A549 treated with GW870086 at 1 μM for 4 hours (cell line): ENCODE measurements at places on chromosomes 12 and 14. TPM values are rescaled to one million over a fixed set of nuclear protein-coding genes. Genes with fewer than 3 reads are reported as not detected.

The HELB gene
- 0.87 to 1.6 TPM (median 1.4 TPM) in 5 replicates for total RNA-seq

The TRAF3 gene
- total RNA-seq: 15.3 to 21.9 TPM (median 21.2 TPM) in 5 replicates

The GPRC5D gene
- total RNA-seq: 0.22 TPM in 1 of 5 replicates, not detected in the others

The REC8 gene
- total RNA-seq: 3.5 to 5.5 TPM (median 5.2 TPM) in 5 replicates

The NDRG2 gene
- total RNA-seq: 2.5 to 3.3 TPM (median 2.7 TPM) in 5 replicates

The RDH12 gene
- not detected in 5 replicates for total RNA-seq

The SLC5A8 gene
- total RNA-seq: not detected in 5 replicates

The PAPOLA gene
- 81.2 to 102 TPM (median 84.3 TPM) in 5 replicates for total RNA-seq

The WDR20 gene
- total RNA-seq: 20.1 to 23.4 TPM (median 22.4 TPM) in 5 replicates

The TAS2R14 gene
- total RNA-seq: 0.43 to 0.61 TPM (median 0.56 TPM) in 5 replicates

The ACADS gene
- 10.1 to 11.3 TPM (median 10.5 TPM) in 5 replicates for total RNA-seq

The AQP6 gene
- not detected in 5 replicates for total RNA-seq

The ZDHHC22 gene
- total RNA-seq: 0.18 to 0.35 TPM (median 0.23 TPM) in 5 replicates

The MMP19 gene
- 0.16 to 0.49 TPM (median 0.32 TPM) in 5 replicates for total RNA-seq

The CFAP54 gene
- total RNA-seq: 0.79 to 1.4 TPM (median 1.2 TPM) in 5 replicates

The BBOF1 gene
- total RNA-seq: 2.7 to 4.7 TPM (median 3.6 TPM) in 5 replicates

The GPD1 gene
- 0.11 to 0.35 TPM (median 0.19 TPM) in 5 replicates for total RNA-seq

The EFS gene
- total RNA-seq: not detected in 5 replicates

The KCNA1 gene
- total RNA-seq: not detected in 5 replicates

The FITM1 gene
- total RNA-seq: 0.17 TPM in 2 of 5 replicates, not detected in the others

The MYF6 gene
- total RNA-seq: not detected in 5 replicates

The KRT6B gene
- total RNA-seq: 0.06 to 0.09 TPM in 2 of 5 replicates, not detected in the others

The PRR4 gene
- 0.51 to 4.2 TPM (median 2.0 TPM) in 5 replicates for total RNA-seq

The ACOT4 gene
- total RNA-seq: 1.8 to 2.5 TPM (median 2.1 TPM) in 5 replicates

The COX8C gene
- total RNA-seq: not detected in 5 replicates

The FGF23 gene
- not detected in 5 replicates for total RNA-seq

The IAPP gene
- total RNA-seq: not detected in 5 replicates

The LRP10 gene
- total RNA-seq: 64.7 to 80.7 TPM (median 78.3 TPM) in 5 replicates

The MYO1H gene
- not detected in 5 replicates for total RNA-seq

The PKP2 gene
- 4.9 to 6.1 TPM (median 5.8 TPM) in 5 replicates for total RNA-seq

The OTOGL gene
- total RNA-seq: not detected in 5 replicates

The OR11H6 gene
- not detected in 5 replicates for total RNA-seq

The NANOG gene
- not detected in 5 replicates for total RNA-seq

The VWF gene
- 0.10 to 0.27 TPM (median 0.17 TPM) in 5 replicates for total RNA-seq

The LTB4R2 gene
- 2.8 to 5.1 TPM (median 4.4 TPM) in 5 replicates for total RNA-seq

The LTB4R gene
- 3.9 to 6.3 TPM (median 5.2 TPM) in 5 replicates for total RNA-seq

The LRP1-AS gene
- total RNA-seq: not detected in 5 replicates

The TSPAN8 gene
- 0.14 to 0.65 TPM (median 0.14 TPM) in 3 of 5 replicates, not detected in the others for total RNA-seq
